ENCODE measurements at places on chromosomes 12 and 14.

DNA sequence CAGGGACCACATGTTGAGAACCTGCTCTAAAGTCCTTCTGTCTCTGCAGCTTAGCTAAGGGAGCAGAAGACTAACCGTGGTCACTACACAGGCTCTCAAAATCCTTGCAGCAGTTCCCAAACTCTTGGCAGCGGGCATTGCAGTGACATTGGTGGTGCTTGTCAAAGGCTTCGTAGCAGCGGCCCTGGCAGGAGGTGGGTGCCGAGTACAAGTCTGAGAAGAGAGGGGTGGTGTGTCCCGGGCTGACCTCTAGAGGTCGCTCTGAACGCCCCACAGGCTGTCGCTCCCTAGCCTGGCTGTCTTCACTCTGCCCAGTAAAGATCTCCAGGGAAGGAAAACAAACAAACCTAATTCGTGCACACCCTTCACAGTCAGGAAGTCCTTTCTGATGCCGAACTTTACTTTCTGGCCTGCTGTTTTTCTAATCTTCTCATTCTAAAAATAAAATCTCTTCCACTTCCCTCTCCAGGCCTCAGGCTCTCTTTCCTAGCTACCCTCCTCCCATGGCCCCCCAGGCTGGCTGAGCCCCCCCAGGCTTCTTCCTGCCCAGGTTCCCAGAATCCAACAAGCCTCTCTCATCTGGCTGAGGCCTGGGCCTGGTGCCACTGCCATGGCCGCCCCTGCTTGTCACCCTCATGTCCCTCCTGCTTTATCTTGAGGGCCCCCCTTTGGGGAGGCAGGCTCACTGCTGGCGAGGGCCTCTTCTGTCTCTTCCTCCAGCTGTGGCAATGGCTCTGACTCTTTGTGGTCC is 7.7 kb downstream of the ENDOU start:
- peak; percentile 48 for DNase-seq

- no peak for DNase-seq
Measured at GRCh38 chr12:123033392-123034021, 53.0 kb downstream of the ARL6IP4 start.

- no peak for DNase-seq
Measured at GRCh38 chr12:99983456-99984258, 1.1 kb downstream of the ANKS1B start.

- DNase-seq: no peak
Measured at GRCh38 chr14:59096303-59096702, 92.2 kb upstream of the DAAM1 start.

GRCh38 chr14:64806862-64807495 is 72.7 kb downstream of the SPTB start:
- no peak for DNase-seq

DNA sequence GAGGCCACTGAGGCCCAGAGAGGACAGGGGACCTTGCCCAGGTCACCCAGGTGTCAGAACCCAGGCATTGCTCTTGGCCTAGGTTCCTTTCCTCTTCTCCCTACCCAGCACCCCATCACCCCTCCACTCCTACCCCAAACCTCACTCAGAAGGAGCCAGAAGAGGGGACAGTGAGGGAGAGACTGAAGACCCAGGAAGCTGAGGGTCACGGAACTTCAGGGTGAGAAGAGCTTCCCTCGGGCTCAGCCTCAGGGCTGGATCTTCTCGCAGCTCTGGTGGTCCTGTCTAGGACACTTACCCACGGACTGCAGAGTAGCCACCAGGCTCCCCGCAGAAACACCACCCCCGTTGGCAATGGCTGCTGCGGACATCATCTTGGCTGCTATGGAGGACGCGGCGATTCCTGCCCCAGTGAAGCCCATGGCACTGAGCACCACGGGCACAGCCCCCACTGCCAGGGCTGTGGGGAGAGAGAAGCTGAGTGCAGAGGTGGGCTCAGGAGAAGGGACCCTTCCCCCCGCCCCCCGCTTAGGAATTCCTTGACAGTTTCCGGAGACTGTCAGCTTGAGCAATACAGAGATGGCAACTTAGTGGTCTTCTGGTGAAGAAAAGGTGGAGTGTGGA is 1.1 kb downstream of the IFI27L2 start:
- DNase-seq: no peak

- DNase-seq: no peak
Measured at GRCh38 chr12:4168036-4168435, 105.5 kb upstream of the CCND2 start.

DNA sequence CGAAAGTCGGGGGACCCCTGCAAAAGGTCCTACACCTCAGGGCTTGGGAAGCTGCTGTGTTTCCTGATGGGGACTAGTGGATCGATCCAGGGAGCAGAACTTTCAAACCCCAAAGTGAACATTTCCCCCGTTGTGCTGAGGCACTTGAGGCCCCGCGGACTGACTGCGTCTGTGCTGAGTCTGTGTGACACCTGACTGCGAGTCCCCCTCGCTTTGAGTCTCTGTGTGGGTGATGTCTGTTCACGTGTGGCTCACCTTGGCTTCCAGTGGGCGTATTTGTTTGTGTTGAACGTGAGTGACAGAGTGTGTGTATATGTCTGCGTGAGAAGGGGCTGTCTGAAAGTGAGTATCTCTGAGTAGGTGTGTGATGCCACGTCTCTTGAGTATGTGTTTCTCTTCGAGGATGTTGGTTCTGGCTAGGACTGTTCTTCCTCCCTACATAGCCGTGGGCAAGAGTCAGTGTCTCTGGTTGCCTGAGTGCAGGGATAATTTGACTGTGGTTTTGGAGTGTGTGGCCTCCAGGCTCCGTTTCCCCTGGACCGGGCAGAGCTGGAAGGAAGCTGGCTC is 1.3 kb downstream of the TEAD4 start:
- DNase-seq: no peak

DNA sequence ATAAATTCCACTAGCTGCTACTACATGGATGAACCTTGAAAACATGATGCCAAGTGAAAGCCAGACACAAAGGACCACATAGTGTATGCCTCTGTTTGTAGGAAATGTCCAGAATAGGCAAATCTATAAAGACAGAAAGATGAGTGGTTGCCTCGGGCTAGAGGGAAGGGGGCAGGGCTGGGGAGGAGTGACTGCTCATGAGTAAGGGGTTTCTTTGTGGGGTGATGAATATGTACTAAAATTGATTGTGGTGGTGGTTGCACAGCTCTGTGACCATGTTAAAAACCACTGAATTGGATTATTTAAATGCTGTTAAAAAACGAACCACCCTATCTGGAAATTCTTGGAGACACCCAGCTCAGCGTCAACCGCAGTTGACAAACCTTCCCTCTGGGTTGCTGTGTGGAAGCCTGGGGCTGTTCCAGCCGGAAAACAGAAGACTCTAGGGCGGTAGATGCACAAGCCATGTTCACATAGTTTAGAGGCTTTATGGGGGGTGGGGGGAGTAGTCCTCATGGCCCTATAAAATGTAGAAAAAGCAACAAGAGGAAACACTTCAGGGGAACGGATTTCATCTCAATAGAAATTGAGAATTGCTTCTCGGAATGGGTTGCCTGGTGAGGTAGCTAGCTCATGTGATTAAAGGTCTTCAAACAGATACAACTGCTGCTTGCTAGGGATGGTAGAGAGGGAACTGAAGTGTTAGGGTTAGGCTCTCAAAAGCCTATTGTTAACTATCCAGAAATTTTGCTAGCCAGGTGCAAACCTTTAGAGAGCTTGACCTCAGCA is 29.4 kb downstream of the RIN3 start:
- DNase-seq: no peak

DNA sequence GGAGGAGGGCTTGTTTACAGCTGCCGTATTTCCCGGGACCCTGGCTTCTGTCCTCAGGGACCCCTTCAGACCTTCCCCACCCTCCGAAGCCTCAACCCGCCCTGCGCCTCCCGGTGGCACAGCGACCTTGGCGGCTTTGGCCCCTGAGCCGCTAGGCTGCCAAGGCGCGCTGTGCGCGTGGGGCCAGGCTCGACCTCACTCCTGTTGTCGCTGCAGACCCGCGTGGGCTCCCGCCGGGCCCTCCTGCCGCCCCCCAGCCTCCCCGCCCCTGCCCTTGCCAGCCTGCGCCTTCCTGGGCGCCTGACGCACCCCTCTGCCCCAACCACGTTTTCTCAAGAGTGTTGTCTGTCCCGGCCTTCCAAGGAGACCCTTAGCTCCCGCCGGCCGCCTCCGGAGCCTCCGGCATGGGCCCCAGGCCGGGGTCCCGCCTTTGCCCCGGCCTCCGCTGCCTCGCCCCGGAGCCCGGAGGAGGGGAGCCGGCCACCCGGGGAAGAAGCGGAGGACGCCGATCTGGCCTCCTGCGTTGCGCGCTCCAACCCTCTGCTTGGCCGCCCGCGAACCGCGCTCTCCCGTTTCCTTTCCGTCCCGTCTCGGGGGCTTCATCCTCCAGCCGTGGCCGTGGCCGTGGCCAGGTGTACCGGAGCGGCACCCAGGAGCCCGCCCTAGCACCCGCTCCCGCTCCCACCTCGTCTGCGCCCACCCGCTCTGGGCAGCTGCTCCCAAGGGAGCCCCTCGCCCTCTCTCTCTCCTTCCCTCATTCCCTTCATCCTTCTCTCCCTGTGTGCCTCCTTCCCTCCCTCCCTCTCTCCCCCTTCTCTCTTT is 19.9 kb downstream of the PPP2R5C start:
- DNase-seq: no peak

GRCh38 chr14:59664741-59665140 is 88.1 kb upstream of the CCDC175 start:
- DNase-seq: no peak

DNA sequence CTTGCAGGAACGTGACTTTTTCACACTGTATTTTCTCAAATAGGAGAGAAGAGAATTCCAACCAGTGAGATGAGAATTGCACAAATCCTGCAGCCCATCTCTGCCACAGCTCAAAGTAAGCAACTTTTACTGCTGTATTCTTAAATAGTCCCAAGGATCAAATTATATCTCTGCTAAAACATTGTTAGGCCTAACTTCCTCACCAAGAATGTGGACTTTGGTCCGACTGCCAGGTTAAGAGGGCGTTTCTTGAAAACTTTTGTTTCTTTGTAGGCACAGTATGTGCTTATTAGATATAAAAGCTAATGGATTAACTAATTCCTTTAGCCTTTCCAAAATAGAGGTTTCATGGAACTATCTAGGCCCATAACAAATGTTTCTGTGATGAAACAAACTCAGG is 61.4 kb upstream of the IFNG-AS1 start:
- DNase-seq: no peak

DNA sequence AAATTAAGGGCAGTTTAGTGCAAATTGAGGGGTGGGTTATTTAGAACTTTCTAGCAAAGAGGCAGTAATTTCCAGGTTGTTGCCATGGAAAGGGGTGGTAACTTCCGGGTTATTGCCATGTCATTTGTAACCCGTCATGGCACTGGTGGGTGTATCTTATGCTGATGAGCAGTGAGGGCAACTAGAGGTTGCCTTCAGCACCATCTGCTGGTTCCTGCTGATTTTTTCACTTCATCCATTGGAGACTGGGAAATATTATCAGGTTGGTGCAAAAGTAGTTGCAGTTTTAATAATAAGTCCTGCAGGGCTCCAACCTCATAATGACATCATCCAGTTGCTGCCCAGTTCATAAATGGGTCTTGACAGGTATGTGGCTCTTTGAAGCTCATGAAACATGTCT is 24.4 kb upstream of the SERPINA4 start:
- DNase-seq: no peak

GRCh38 chr12:66739940-66740651 is 61.2 kb upstream of the GRIP1 start:
- no peak for DNase-seq

DNA sequence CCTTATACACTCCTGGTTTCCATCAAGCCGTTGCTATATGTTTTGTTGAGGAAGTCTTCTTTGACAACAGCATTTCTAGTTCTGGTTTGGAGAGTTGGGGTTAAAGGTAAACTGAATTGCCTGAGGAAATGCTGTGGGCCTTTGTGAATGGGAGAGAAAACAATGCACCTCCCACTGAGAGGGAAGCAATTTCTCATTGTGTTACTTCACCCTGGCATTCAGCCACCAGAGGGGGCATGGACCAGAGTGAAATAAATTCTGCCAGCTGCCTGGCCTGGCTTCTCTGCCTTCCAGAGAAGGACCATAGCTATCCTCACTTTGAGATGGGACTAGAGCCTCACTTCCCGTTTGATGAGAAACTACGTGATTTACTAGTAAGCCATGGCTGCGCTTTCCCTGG is 475.3 kb downstream of the EGLN3 start:
- DNase-seq: peak; percentile 34
